ENCODE measurements at places on chromosomes 2 and 18. TPM values are rescaled to one million over a fixed set of nuclear protein-coding genes. Genes with fewer than 3 reads are reported as not detected.

Gene MARCHF4
- total RNA-seq = 21.4 TPM

Gene G6PC2
- not detected for total RNA-seq

Gene MALL
- 148 TPM for total RNA-seq

Gene LRRC30
- total RNA-seq = not detected

Gene OR6B2
- not detected for total RNA-seq

Gene NOL4
- not detected for total RNA-seq

Gene MAP3K19
- not detected for total RNA-seq

Gene MAP2
- total RNA-seq = 1.5 TPM

Gene IL1RL1
- total RNA-seq = 1.2 TPM

Gene CKAP2L
- total RNA-seq = 13.9 TPM

Data from A549 treated with AZD2906 at 1 μM for 4 hours (cell line).